ENCODE measurements at places on chromosomes 4 and X. TPM values are rescaled to one million over a fixed set of nuclear protein-coding genes. Genes with fewer than 3 reads are reported as not detected.
A peak's percentile ranks its signal among the peaks of the same experiment; 100 is the strongest.

- H3K36me3 ChIP-seq: no peaks in the 10 kb centered on the region
- H3K4me3 ChIP-seq: no peak overlapping the region
- DNase-seq: no peak
- no peaks in the 10 kb centered on the region for H3K27me3 ChIP-seq
- H3K4me1 ChIP-seq: no peaks in the 10 kb centered on the region
Measured at GRCh38 chrX:146881521-146881920, 67.0 kb upstream of the CXorf51A start.

GRCh38 chrX:51837451-51837850 lies 56.0 kb upstream of the MAGED1 start:
- H3K4me1 ChIP-seq: no peaks in the 10 kb centered on the region
- no peaks in the 10 kb centered on the region for H3K36me3 ChIP-seq
- no peaks in the 10 kb centered on the region for H3K27me3 ChIP-seq
- H3K4me3 ChIP-seq: no peak overlapping the region
- DNase-seq: no peak

DNA sequence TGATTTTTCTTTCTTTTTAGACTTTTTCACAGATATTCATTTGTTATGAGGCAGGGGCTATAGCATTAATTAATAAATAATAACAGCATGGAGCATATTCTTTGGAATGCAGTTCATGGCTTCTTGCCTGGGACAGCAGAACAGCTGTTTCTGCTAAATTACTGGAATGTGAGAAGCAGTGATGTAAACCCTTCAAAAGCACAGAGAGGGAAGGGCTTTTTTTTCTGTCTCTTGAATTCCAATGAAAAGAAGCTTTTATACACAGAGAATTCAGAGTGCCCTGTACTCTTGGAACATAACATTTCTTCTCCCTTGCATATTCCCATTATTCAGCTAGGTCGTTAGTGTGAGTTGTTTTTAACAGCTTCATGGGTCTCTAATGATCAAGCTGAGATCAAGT lies 28.5 kb upstream of the ANK2 start:
- H3K4me1 ChIP-seq: no peaks in the 10 kb centered on the region
- no peak for DNase-seq
- no peaks in the 10 kb centered on the region for H3K36me3 ChIP-seq
- no peak overlapping the region for H3K4me3 ChIP-seq

- no peaks in the 10 kb centered on the region for H3K27me3 ChIP-seq
- H3K4me3 ChIP-seq: peak overlapping the region; percentile 94
- H3K36me3 ChIP-seq: no peaks in the 10 kb centered on the region
- H3K4me1 ChIP-seq: peaks cover 12% of the 10 kb centered on the region
- no peak overlapping the region for H3K27ac ChIP-seq
Measured at GRCh38 chr4:153345012-153345981, 809 bp downstream of the MND1 start.

GRCh38 chrX:77453190-77453589 lies 6.0 kb downstream of the FGF16 start:
- no peak overlapping the region for H3K27ac ChIP-seq
- no peak overlapping the region for H3K4me3 ChIP-seq
- DNase-seq: no peak
- peaks cover 2% of the 10 kb centered on the region for H3K4me1 ChIP-seq
- peaks cover 3% of the 10 kb centered on the region for H3K27me3 ChIP-seq

The EVC2 gene
- total RNA-seq: 3.1 TPM

The BEND2 gene
- total RNA-seq: 0.35 TPM

GRCh38 chr4:17726911-17727310 lies 54.5 kb downstream of the FAM184B start:
- no peak for DNase-seq
- no peaks in the 10 kb centered on the region for H3K27me3 ChIP-seq
- no peaks in the 10 kb centered on the region for H3K36me3 ChIP-seq
- H3K4me3 ChIP-seq: no peak overlapping the region
- H3K4me1 ChIP-seq: no peaks in the 10 kb centered on the region

DNA sequence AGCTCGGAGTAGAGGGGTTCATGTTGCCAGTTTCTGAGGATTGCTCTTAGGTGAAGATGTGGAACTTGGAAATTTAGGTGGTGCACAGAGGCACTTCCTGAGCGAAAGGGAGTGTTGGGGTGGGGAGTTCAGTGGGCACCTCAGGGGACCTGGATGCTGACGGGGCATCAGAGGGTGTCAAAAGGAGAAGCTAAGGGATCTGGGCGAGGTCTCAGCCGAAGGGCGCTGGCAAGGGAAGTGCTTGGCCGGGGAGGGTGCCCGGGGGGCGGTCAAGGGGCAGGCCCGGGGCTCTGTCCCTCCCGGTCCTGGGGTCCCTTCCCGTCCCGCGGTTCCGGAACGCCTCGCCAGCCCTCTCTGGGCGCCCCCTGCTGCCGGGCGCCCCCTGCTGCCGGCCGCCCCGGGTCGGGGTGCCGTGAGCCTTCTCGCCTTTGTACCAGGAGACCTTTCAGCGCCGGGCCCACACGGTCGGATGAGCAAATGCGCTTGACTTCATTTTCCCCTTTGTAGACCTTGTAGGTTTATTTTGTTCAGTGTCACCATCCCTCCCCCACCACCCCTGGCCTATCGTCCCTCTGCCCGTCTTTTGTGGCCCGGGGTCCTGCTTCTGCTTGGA lies 3.0 kb upstream of the PHOX2B start:
- H3K4me1 ChIP-seq: peaks cover 25% of the 10 kb centered on the region
- DNase-seq: no peak
- H3K36me3 ChIP-seq: no peaks in the 10 kb centered on the region

The GLRA2 gene
- total RNA-seq: not detected

The KLKB1 gene
- total RNA-seq: 0.67 TPM

DNA sequence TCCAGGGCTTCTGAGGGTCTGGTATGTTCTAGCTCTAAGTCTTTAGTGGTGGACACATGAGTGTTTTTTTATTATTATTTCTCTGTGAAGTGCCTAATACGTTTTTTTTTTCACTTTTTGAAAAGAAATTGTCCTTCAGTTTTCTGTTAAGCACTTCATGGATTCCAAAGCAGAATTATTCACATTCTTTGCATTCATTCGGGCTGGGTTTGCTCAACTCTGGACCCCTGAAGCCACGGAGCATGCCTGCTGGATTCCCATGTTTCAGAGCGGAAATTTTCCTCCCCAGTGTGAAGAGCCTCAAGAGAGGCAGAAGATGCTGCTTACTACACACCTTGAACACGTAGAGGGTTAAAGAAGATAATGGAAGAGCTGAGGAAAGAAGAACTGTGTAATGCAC lies 107.5 kb downstream of the EGF start:
- no peak for DNase-seq
- H3K27ac ChIP-seq: no peak overlapping the region
- no peaks in the 10 kb centered on the region for H3K27me3 ChIP-seq
- H3K4me1 ChIP-seq: no peaks in the 10 kb centered on the region
- H3K36me3 ChIP-seq: no peaks in the 10 kb centered on the region

GRCh38 chrX:13694359-13694758 lies 5.4 kb downstream of the RAB9A start:
- no peak overlapping the region for H3K4me3 ChIP-seq
- H3K36me3 ChIP-seq: no peaks in the 10 kb centered on the region
- DNase-seq: no peak
- H3K27me3 ChIP-seq: no peaks in the 10 kb centered on the region
- no peak overlapping the region for H3K27ac ChIP-seq
- peaks cover 78% of the 10 kb centered on the region for H3K4me1 ChIP-seq

GRCh38 chr4:176149680-176150355 lies 45.6 kb downstream of the SPATA4 start:
- H3K4me3 ChIP-seq: no peak overlapping the region
- no peak overlapping the region for H3K27ac ChIP-seq
- H3K27me3 ChIP-seq: no peaks in the 10 kb centered on the region
- no peaks in the 10 kb centered on the region for H3K4me1 ChIP-seq
- H3K36me3 ChIP-seq: no peaks in the 10 kb centered on the region
